ENCODE measurements at places on chromosomes 7 and 10. TPM values are rescaled to one million over a fixed set of nuclear protein-coding genes. Genes with fewer than 3 reads are reported as not detected.
A peak's percentile ranks its signal among the peaks of the same experiment; 100 is the strongest.

SAMD9 gene
- 94.9 TPM for total RNA-seq

- H3K36me3 ChIP-seq = no peaks in the 10 kb centered on the region
- peaks cover 19% of the 10 kb centered on the region for H3K4me1 ChIP-seq
- H3K27ac ChIP-seq = no peak overlapping the region
- no peaks in the 10 kb centered on the region for H3K27me3 ChIP-seq
These were observed 693.1 kb downstream of the PARD3 start for GRCh38 chr10:34121781-34122622.

- no peak overlapping the region for H3K27ac ChIP-seq
- H3K27me3 ChIP-seq = no peaks in the 10 kb centered on the region
- no peaks in the 10 kb centered on the region for H3K36me3 ChIP-seq
- H3K4me1 ChIP-seq = no peaks in the 10 kb centered on the region
- no peak overlapping the region for H3K4me3 ChIP-seq
- DNase-seq = no peak
These were observed 194.0 kb upstream of the VWC2 start for GRCh38 chr7:49579408-49579807.

DNA sequence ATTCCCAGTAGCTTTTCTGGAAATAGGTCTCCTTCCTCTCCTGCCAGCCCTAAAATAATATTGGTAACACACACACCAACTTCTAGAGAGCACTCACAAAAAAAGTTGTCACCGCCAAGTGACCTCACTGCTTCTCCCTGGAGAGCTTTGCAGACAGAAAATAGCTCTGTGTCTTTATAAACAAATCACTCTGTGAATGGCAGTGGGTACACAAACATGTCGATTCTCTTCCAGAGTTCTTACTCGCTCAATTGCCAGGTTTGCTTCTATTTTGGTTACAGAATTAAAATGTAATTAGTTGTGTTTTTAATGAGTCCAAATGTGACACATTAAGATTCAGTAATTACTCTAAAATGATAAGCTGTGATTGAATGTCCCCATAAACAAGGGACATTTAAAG is 649.2 kb upstream of the C7orf33 start:
- no peak overlapping the region for H3K4me3 ChIP-seq
- no peak for DNase-seq
- H3K4me1 ChIP-seq = no peaks in the 10 kb centered on the region
- H3K27me3 ChIP-seq = no peaks in the 10 kb centered on the region
- no peaks in the 10 kb centered on the region for H3K36me3 ChIP-seq
- H3K27ac ChIP-seq = no peak overlapping the region

GRCh38 chr7:55641811-55642210 is 69.5 kb upstream of the VOPP1 start:
- peaks cover 12% of the 10 kb centered on the region for H3K4me1 ChIP-seq
- H3K27ac ChIP-seq = peak overlapping the region; percentile 7
- no peak for DNase-seq
- peaks cover 6% of the 10 kb centered on the region for H3K27me3 ChIP-seq
- H3K36me3 ChIP-seq = no peaks in the 10 kb centered on the region
- H3K4me3 ChIP-seq = no peak overlapping the region
